ENCODE measurements at places on chromosomes 1 and 21.

- DNase-seq = no peak
Measured at GRCh38 chr1:108884968-108885367, 8.2 kb downstream of the GPSM2 start.

- no peak for DNase-seq
Measured at GRCh38 chr21:14900058-14900457, 164.7 kb downstream of the NRIP1 start.

DNA sequence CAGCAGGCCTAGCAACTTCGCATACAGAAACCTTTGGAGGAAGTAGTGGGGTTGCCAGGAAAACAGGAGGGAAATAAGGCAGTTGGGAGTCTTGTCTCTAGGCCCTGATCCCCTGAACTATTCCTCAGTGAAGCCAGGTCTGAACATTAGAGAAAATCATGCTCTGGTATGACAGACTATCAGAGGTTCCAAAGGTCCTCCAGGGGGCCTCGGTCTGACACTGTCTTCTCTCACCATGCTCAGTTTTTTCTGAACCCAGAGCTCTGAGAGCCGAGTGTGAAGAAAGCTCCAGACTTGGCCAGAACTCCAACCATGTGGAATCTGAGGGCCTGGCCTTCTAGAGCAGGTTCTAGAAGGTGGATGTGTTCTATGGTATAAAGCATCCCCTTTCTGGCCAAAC is 4.0 kb downstream of the TOMM40L start:
- no peak for DNase-seq

GRCh38 chr1:90074566-90074965 is 79.7 kb downstream of the ZNF326 start:
- DNase-seq = no peak

GRCh38 chr1:22671999-22672398 is 19.0 kb downstream of the C1QB start:
- no peak for DNase-seq

GRCh38 chr1:182410138-182410537 is 9.7 kb upstream of the TEDDM1 start:
- no peak for DNase-seq
